ENCODE measurements at places on chromosomes 2 and 18.
A peak's percentile ranks its signal among the peaks of the same experiment; 100 is the strongest.

DNA sequence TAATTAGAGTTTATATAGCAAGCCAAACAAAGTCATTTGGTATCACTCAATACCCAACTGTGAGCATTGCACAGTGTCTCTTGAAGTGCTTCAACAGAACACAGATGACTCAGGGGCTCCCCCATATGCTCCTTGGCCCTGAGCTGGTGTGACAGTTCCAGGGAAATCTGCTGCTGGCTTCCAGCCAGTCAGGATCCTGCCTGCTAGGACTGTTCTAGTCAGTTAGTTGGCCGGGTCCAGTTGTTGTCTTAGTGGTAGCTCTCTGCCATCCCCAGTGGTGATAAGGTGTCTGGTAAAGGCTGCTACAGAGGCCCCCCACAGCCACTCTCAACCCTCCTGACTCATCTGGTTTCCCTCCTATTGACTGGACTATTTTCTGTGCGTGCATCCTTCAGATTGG is 100.3 kb downstream of the IRS1 start:
- DNase-seq = peak; percentile 73

GRCh38 chr2:208224802-208225201 is 30.1 kb downstream of the IDH1 start:
- no peak for DNase-seq

DNA sequence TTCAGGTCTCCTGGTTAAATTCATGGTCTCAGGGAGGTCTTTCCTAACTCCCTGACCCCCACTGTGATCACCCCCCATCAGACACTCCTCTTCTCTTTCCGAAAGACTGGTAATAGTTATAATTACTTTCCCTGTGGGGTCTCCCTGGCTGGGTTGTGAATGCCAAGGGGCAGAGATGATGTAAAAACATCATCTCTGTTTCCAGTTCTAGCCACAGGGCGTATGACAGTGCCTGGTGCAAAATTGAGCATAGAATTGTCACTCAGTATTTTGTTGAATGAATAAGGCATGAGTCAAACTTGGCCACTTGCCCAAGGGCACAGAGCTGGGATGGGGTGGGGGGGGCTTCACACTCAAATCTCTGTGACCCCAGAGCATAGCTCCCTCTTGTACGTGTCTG is 65.2 kb downstream of the LTBP1 start:
- DNase-seq = peak; percentile 31

DNA sequence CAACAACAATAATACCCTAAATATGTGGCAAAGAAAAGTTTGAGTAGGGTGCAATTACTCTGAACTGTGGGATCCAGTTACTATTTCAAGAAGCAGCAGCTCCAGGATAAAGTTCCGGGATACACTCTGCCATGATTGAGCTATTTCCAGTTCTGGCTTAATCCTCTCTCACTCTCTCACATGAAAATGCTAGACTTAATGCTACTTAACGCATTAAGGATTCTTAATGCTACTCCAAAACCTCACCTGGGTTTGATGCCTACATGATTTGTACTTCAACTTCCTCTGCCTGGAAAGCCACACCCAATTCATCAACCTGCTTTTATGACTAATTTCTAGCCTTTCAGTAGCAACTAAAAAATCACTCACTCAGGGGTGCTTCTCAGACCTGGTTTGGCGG is 151.1 kb upstream of the HNMT start:
- DNase-seq = no peak

DNA sequence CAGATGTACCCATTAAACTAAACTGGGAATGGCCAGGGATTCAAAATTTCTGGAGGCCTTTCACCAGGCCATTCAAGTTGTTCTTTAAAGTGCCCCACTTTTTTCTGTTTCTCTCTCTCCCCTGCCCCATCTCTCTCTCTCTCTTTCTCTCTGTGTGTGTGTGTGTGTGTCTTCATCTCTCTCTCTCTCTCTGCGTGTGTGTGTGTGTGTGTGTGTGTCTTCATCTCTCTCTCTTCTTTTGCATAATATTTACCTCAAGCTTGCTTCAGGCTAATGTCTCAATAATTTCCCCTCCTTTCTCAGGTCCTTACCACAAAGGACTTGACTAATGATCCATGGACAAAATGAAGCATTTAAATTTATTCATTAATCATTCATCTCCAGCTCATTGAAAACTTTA is 164.2 kb upstream of the KLHL14 start:
- DNase-seq = no peak

DNA sequence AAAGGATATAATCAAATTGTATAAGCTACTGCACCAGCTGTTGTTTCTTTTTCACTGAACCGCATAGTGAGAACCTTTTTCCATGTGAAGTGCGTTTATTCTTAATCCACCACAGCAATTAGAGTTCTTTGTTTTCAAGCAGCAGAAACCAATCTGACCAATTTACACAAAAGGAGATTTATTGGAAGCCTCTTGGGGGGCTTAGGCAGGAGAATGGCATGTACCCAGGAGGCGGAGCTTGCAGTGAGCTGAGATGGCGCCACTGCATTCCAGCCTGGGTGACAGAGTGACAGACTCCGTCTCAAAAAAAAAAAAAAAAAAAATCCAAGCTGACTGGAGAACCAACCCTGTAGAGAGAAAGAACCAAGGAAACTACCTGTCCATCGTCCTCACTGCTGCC is 10.0 kb downstream of the ADNP2 start:
- DNase-seq = no peak

- peak; percentile 84 for DNase-seq
Measured at GRCh38 chr2:42844901-42845821, 52.8 kb upstream of the HAAO start.

DNA sequence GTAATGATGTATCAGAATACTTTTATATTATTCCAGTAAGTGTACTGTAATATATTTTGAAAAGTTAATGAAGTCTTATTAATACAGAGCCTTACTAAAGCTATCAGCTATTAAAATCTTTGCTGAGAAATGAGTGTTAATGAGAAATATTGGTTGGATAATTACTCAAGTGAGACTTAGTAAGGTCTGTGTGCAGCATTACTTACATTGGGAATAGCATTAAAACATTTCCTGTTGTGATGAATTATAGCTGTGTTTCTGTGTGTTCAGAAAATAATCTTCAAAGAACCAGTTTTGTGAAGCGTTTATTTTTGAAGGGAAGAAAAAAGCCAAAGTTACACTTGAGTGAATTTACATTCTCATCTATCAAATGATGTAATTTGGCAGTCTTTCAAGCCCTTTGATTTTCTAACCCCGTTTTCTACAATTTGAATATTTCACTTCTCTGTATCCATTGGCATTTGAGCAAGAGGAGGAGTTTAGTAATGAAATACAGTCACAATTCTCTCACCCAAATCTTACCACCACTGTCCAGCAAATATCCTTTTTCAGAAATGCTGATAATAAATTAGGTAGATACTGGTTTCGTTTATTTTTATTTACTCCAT is 123.5 kb upstream of the BOD1L2 start:
- no peak for DNase-seq
